ENCODE measurements at places on chromosomes 11 and 22.
A peak's percentile ranks its signal among the peaks of the same experiment; 100 is the strongest.

DNA sequence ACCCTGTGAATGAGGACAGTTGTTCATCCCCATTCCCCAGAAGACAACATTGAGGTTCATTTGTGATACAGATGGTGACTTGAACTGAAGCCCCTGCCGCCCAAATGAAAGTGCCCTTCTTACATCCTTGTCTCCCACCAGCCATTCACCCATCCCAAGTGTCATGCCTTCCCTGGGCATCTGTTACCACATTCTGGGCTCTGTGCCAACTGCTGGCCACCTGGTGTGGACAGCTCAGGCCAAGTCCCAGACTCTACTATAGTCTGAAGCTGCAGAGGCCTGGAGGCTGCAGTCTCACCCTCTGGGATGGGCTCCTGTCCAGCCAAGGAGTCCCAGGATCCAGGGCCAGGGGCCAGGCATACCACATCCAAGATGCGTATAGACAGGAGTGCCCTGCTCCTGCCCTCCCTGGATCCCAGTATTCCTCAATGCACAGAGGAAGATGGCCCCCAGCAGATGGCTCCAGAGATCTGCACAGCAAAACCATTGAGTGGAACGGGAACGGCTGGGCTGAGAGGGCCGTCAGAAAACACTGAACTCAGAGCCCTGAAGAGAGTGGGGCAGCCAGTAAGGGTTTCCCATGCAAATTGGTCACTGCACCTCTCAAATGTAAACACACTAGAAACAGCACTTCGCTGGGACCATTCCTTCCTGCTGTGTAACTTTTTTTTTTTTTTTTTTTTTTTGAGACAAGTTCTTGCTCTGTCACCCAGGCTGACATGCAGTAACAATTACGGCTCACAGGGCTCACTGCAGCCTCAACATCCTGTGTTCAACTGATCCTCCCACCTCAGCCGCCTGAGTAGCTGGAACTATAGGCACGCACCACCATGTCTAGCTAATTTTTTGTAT is 22.8 kb downstream of the ARRB1 start:
- H3K36me3 ChIP-seq, result no peaks in the 10 kb centered on the region
- peaks cover 6% of the 10 kb centered on the region for H3K4me1 ChIP-seq
- H3K27me3 ChIP-seq, result no peaks in the 10 kb centered on the region
- H3K4me3 ChIP-seq, result no peak overlapping the region

GRCh38 chr11:13349046-13349445 is 71.5 kb downstream of the BMAL1 start:
- no peak for DNase-seq
- H3K36me3 ChIP-seq, result peaks cover 36% of the 10 kb centered on the region
- peaks cover 19% of the 10 kb centered on the region for H3K4me1 ChIP-seq
- H3K4me3 ChIP-seq, result no peak overlapping the region
- no peaks in the 10 kb centered on the region for H3K27me3 ChIP-seq
- no peak overlapping the region for H3K27ac ChIP-seq

DNA sequence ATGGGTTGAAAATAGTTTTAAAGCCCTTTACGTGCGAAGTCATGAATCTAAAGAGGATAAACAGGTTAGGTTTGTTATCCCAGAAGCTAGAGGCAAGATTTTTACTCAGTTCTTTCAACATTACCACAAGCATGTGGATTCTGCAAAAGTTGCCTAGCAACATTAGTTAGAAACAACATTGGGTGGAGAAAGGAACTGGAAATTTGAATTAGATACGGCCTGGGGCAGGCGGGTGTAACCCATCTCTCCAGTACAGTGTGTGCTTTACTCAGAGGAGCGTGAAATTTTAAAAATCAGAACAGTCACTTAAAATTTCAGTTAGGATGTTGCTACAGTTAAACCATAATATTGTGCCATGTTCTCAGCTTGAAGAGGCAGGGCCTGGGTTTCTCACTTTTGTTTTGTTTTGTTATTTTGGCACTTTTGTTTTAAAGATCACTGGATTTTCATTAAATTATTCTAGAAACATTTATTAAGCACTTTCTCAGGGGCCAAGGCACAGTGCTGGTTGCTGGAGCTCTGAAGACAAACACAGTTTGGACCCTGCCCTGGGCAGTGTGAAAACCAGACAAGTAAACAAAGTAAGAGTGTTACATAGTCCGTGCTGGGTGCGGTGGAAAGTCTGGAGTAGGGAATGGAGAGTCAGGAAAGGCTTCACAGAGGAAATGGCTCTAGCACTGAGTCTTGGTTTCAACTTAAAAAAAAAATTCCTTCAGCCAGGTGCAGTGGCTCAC is 4.4 kb upstream of the WEE1 start:
- H3K4me1 ChIP-seq, result peaks cover 53% of the 10 kb centered on the region
- H3K4me3 ChIP-seq, result peak overlapping the region; percentile 68
- no peaks in the 10 kb centered on the region for H3K27me3 ChIP-seq
- no peak for DNase-seq

GRCh38 chr11:130094614-130095013 is 24.9 kb downstream of the APLP2 start:
- no peaks in the 10 kb centered on the region for H3K36me3 ChIP-seq
- H3K4me3 ChIP-seq, result no peak overlapping the region
- no peak overlapping the region for H3K27ac ChIP-seq
- H3K27me3 ChIP-seq, result no peaks in the 10 kb centered on the region

DNA sequence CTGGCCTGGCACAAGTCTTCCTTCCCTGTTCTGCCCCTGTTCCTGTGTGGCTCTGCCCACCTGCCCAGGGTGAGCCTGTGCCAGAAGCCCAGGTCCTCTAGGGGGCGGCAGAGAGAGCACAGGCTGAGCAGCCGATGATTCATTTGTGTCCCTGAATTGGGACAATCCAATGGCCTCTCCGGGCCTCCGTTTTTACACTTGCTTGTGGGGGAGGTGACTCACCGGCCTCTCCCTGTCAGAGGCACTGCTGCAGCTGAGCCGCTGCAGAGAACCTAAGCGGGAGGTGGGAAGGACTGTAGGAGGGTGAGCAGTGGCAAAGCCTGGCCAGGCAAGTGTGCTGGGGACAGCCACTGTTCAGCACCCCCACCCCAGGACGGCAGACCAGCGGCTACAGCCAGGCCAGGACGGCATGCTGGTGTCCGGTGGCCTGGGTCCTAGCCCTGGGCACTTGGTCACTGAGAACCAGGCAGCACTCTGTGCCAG is 65.2 kb upstream of the LMO1 start:
- peaks cover 27% of the 10 kb centered on the region for H3K4me1 ChIP-seq
- H3K27ac ChIP-seq, result no peak overlapping the region
- peaks cover 8% of the 10 kb centered on the region for H3K27me3 ChIP-seq
- peak; percentile 59 for DNase-seq
- peak overlapping the region; percentile 46 for H3K4me3 ChIP-seq

DNA sequence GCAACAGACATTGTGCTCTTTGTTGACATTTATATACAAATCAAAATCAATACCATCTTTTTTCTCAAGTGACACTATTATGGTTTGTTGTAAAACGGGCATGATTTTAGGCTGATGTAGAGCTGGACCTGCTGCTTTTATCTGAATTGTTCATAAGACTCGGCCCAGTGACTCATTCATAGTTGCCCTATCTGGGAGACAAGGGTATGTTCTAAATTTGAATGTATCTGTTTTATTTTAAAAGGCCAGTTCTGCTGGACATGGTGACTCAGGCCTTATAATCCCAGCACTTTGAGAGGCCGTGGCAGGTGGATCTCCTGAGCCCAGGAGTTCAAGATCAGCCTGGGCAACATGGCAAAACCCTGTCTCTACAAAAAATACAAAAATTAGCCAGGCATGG is 39.3 kb downstream of the CEP295 start:
- H3K36me3 ChIP-seq, result peaks cover 73% of the 10 kb centered on the region
- no peaks in the 10 kb centered on the region for H3K4me1 ChIP-seq
- H3K27me3 ChIP-seq, result no peaks in the 10 kb centered on the region
- no peak overlapping the region for H3K27ac ChIP-seq
- no peak for DNase-seq

- no peak for DNase-seq
- H3K4me1 ChIP-seq, result peaks cover 9% of the 10 kb centered on the region
- H3K4me3 ChIP-seq, result no peak overlapping the region
- H3K36me3 ChIP-seq, result peaks cover 5% of the 10 kb centered on the region
- no peaks in the 10 kb centered on the region for H3K27me3 ChIP-seq
- peak overlapping the region; percentile 53 for H3K27ac ChIP-seq
Measured at GRCh38 chr22:23118647-23119493, 22.9 kb downstream of the RSPH14 start.

- no peak for DNase-seq
- H3K4me3 ChIP-seq, result no peak overlapping the region
- H3K36me3 ChIP-seq, result no peaks in the 10 kb centered on the region
- H3K27ac ChIP-seq, result no peak overlapping the region
- H3K4me1 ChIP-seq, result peaks cover 3% of the 10 kb centered on the region
Measured at GRCh38 chr11:124934862-124935547, 842 bp downstream of the HEPACAM start.

DNA sequence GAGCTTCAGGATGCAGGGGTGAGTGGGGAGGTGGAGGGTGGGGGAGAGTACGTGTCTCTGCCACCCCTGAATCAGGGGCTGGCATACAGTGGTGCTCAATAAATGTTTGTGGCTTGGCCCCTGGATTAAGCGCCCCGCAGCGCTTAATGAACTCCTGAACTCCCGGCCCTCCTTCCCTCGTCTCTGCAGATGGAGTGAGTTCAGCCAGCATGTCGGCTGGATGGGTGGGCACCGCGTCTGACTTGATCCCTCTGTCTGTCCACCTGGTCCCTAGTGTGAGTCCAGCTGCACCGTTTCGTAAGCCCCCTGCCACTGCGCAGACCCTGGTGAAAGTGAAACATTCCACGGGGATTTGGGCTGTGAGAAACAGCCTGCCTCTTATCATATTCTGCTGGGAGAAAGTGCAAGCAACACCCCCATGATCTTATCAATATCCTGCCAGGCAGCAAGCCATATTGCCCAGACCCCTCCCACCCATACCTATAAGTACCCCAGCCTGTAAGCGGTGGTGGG is 12.0 kb upstream of the MRGPRD start:
- H3K36me3 ChIP-seq, result no peaks in the 10 kb centered on the region
- no peak overlapping the region for H3K27ac ChIP-seq
- H3K4me3 ChIP-seq, result no peak overlapping the region

DNA sequence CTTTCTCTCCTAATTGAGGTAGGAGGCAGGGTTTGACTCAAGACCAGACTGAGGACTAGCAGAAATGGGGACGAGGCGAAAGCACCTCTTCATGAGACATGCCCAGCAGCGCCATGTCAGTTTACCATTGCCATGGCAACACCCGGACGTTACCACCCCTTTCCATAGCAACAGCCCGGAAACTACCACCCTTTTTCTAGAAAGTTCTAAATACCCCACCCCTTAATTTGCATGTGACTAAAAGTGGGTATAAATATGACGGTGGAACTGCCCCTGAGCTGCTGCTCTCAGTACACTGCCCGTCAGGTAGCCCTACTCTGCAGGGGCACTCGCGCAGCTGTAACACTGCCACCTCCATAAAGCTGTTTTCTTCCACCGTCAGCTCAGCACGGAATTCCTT is 5.9 kb upstream of the RAC2 start:
- no peaks in the 10 kb centered on the region for H3K36me3 ChIP-seq
- no peak overlapping the region for H3K4me3 ChIP-seq
- no peaks in the 10 kb centered on the region for H3K27me3 ChIP-seq
- H3K27ac ChIP-seq, result no peak overlapping the region
- peaks cover 34% of the 10 kb centered on the region for H3K4me1 ChIP-seq

- H3K36me3 ChIP-seq, result no peaks in the 10 kb centered on the region
- H3K4me1 ChIP-seq, result no peaks in the 10 kb centered on the region
- no peak overlapping the region for H3K4me3 ChIP-seq
- no peak overlapping the region for H3K27ac ChIP-seq
Measured at GRCh38 chr11:116328391-116328790, 444.4 kb downstream of the BUD13 start.

DNA sequence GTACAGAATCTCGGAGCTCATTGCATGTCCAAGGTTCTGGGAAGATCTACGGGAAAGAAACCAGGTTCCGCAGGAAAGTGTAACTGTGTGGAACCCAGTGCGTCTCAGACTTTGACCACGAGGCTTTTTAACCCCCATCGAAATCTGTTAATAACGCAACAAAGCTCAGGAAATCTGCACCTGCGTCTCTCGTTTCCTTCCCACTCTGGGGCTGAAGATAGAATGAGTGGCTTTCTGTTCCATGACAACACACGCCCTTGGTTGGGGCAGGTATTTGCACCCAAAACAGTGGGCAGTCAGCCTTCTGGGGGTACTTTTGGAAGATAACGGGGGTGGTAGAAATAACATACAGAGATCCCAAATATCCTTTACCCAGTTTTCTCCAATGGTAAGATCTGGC is 38.5 kb downstream of the ISX start:
- no peak for DNase-seq
- H3K4me1 ChIP-seq, result no peaks in the 10 kb centered on the region

GRCh38 chr11:69698362-69698761 is 5.5 kb downstream of the FGF19 start:
- H3K27me3 ChIP-seq, result peaks cover 28% of the 10 kb centered on the region
- no peak overlapping the region for H3K4me3 ChIP-seq
- DNase-seq, result no peak
- H3K4me1 ChIP-seq, result peaks cover 15% of the 10 kb centered on the region
- no peak overlapping the region for H3K27ac ChIP-seq
- no peaks in the 10 kb centered on the region for H3K36me3 ChIP-seq

GRCh38 chr11:61833471-61833870 is 5.4 kb downstream of the FADS2 start:
- H3K36me3 ChIP-seq, result no peaks in the 10 kb centered on the region
- H3K27me3 ChIP-seq, result peaks cover 5% of the 10 kb centered on the region
- DNase-seq, result no peak
- peaks cover 43% of the 10 kb centered on the region for H3K4me1 ChIP-seq

DNA sequence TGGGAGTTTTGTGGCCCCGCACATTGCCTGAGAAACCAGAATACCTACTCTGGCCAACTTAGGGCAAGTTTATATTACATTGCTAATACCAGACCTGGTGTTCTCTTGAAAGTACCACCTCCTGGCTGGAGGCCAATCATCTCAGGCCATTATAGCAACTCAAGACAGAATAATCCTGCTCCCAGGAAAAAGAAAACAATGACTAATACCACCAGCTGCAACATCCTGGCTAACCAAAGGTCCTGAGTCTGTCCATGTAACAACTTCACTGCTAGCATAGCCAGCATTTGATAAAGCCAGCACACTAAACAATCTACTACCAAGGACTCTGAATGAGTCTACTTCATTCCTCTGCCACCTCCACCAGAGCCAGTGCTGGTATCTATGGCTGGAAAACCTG is 1298.7 kb upstream of the CNTN5 start:
- H3K27me3 ChIP-seq, result no peaks in the 10 kb centered on the region
- no peak for DNase-seq
- no peaks in the 10 kb centered on the region for H3K4me1 ChIP-seq
- H3K4me3 ChIP-seq, result no peak overlapping the region
- H3K36me3 ChIP-seq, result no peaks in the 10 kb centered on the region
- H3K27ac ChIP-seq, result no peak overlapping the region

DNA sequence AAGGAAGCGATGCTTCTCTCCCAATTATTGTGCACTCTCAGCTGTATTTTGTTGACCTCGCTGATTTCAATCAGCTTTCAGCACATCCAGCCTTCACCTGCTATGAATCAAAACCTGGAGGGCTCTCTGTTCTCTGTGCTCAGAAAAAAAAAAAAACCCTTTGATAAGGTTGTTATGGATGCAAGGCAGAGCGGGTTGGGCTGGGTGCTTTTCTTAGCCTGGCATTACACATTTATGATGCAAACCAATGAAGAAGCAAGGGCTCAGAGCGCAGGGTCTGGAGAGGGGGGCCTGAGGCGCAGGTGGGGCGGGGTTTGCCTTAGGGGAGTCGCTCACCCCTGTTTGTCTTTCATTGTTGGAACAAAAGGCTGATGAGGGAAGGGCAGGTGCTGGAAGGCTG is 86.0 kb upstream of the CADM1 start:
- H3K4me1 ChIP-seq, result no peaks in the 10 kb centered on the region
- H3K36me3 ChIP-seq, result no peaks in the 10 kb centered on the region
- H3K4me3 ChIP-seq, result no peak overlapping the region
- DNase-seq, result no peak
- no peaks in the 10 kb centered on the region for H3K27me3 ChIP-seq
- no peak overlapping the region for H3K27ac ChIP-seq
